ENCODE measurements at places on chromosomes 6 and 20.

- no peak for DNase-seq
These were observed 596.2 kb downstream of the KIF16B start for GRCh38 chr20:15977026-15977425.

- DNase-seq, result no peak
These were observed 1159.4 kb upstream of the ADGRB3 start for GRCh38 chr6:67475700-67476099.

GRCh38 chr6:98832284-98833056, 1.9 kb upstream of the POU3F2 start:
- peak; percentile 87 for DNase-seq

DNA sequence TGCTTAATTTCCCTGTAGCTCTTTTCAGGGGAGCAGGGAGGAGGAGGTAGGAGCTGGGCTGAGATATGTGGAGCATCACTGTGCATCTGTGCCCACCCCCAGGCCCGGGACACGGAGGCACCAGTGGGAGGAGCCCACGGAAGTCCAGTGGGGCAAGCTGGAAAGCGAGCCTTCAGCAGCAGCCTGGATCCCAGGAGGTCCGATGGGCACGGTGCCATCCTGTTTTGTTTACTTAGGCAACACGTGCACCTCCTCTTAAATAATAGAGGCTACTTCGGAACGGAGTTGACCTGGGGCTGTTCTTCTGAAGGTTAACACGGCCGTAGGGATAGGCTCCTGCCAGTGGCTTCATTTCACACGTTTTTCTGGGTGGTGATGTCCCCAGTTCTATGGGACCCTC, 51.6 kb downstream of the CDH4 start:
- no peak for DNase-seq

GRCh38 chr6:144653885-144654505, 368.9 kb downstream of the UTRN start:
- no peak for DNase-seq

GRCh38 chr6:77425671-77426070, 37.6 kb downstream of the HTR1B start:
- DNase-seq, result no peak

GRCh38 chr20:35200267-35200666, 26.2 kb upstream of the MMP24 start:
- DNase-seq, result no peak

- DNase-seq, result no peak
These were observed 32.8 kb downstream of the TBC1D7 start for GRCh38 chr6:13295576-13295975.

DNA sequence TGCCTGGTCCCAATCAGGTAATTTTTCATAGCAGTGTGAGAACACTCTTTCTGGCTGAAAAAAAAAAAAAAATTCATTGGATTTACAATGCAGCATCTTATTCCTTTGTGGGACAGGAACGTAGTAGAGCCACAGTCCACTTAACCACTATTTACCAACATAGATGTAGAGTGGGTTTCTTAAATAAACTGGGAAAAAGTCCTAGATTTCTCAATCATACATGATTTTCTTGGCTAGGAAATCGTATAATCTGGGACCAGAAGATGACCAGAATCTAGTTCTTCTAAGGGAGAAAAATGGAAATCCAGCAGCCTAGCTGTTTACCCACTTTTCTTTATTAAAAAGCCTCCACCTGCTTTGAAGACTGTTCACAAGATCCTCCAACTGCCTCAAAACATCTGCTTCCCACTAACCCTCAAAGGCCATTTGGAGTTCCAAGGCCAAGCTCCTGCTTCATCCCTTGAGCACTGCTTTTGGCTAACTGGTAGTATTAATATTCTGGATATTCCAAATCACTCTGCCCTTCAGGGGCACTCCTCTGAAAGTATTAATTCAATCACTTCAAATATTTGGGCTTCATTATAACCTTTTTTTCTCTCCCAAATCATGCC, 70.4 kb downstream of the FYN start:
- DNase-seq, result no peak

GRCh38 chr6:89281779-89282246, 33.3 kb downstream of the GABRR2 start:
- no peak for DNase-seq

DNA sequence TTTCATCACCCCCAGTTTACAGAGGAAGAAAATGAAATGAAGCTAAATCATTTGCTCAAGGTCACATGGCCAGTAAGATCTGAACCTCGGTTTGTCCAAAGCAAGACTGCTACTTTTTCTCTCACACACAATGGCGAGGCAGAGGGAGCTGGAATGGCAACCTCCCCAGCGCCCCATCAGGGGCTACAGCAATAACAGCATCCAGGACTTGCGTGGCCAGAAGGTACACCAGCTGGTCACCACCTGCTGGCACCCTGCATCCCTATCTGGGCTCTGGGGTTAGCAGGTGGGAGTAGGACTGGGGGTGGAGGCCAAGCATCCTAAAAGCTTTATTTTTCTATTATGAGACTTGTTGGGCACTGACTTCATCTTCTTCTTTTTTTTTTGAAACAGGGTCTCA, 41.3 kb downstream of the TTI1 start:
- no peak for DNase-seq

DNA sequence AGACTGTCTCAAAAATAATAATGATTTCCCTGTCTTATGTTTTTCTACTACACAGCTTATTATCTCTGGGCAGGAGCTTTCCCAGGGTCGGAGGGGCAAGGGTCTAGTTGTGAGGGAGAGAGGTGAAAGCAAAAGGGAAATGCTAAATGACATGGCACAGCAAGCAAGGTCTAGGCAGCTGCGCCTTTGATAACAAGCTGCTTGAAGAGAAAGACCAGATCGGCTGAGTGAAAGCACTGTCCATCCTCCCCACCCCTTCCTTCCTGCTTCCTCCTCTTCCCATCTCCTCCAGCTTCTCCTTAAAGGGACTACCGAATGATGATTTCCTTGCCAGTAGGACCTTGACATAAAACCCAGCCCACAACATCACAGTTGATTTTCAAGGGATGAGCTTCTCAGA, 158.1 kb upstream of the AKAP12 start:
- no peak for DNase-seq

GRCh38 chr6:14772188-14772587, 473.7 kb upstream of the JARID2 start:
- DNase-seq, result no peak

DNA sequence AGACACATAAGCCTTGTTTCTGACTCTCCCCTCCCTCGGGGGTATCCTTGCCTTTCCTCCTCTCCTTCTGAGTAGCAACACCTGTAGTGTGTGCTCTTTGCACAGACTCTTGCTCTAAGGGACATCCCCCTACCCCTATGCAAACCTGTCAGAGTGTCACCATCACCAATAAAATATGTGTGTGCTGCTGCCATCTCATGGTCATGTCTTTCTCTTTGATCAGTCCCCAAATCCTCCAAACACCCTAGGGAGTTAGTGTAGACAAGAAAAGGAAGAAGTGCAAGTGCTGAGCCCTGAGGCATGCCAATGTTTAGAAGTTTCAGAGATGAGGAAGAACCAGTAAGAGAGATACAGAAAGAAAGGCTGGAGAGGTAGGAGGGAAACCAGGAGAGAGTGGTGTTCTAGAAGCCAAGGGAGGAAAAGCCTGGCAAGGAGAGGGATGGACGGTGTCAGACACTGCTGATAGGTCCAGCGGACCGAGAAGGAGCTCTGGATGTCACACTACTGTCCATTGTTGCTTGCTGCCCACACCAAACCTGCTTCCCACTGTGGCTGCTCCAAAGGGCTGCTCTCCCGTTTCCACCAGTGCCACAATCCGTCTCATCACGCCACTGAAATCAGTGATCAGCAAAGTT, 16.4 kb downstream of the TRMT6 start:
- DNase-seq, result no peak

DNA sequence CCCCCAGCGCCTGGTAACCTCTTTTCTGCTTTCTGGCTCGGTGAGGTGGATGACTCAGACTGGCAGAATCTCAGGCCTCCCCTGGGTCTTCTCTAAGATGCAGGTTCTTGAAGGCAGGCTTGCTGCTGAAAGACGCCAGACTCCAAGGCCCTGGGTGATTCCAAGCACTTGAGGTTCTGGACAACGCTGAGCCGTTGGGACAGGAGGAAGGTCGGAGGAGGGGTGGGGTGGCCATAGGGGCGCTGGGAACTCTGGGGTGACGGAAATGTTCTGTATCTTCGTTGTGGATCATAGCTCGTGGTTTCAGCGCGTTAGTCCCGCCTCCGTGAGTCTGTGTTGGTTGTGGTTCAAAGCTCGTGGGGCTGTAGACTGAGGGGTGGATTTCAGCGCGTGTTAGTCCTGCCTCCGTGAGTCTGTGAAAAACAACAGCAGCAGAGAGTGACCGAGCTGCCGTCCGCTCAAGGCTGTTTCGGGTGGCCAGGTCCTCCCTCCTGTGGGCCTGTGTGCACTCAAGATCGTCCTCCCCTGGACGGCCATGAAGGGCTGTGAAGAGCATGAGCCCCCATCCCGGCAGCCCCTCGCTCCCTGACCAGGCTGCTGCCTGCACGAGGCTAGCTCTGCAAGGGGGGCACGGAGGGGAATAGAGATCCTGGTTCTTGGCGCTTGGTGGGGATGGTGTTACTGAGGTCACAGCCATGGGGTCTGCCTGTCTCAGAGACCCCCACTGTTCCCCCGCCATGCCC, 7.7 kb downstream of the NTSR1 start:
- no peak for DNase-seq

DNA sequence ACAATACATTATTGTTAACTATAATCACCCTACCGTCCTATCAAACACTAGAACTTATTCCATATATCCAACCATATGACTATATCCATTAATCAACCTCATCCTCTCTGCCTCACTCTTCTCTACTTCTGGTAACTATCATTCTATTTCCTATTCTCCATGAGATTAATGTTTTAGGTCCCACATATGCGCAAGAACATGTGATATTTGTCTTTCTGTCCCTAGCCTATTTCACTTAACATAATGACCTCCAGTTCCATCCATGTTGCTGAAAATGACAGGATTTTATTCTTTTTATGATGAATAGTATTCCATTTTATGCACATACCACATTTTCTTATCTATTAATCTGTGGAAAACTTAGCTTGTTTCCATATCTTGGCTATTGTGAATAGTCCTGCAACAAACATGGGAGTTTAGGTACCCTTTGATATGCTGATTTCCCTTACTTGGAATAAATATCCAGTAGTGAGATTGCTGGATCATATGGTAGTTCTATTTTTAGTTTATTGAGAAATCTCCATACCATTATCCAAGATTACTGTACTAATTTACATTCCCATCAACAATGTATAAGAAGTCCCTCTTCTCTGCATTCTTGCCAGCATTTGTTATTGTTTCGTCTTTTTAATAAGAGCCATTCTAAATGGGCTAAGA, 289.4 kb upstream of the GJE1 start:
- no peak for DNase-seq

DNA sequence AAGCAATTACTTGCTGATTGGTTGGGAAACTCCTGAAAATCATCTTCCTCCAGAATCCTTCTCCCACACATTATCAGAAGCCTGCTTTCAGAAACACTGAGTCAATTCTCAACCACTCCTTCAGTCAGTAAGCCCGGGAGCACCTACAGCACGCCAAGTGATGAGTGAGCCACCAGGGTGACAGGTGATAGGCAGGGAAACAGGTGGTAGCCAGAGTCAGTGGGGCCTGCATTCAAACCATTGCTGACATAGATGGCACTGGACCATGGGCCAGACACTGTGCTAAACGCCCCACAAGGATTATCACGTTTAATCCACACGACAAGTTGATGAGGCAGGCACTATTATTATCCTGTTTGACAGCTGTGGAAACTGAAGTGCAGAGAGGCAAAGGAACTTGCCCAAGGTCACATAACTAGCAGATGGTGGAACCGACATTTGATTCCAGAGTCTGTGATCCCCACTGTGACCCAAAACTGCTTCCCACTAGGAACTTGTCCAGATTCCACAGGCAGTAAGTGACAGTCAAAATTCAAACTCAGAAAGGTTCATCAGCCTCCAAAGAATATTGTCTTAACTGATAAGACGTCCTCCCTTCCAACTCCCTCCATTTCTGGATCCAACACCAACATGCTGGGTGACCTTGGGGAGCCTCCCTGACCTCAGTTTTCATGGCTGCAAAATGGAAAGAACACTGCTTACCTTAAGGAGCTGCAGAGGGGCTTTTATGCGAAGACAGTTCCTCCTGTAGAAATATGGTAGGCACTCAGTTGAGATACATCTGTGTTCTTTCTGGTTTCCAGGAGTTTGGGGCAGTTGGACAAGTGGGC, 23.9 kb upstream of the TOP1 start:
- no peak for DNase-seq

DNA sequence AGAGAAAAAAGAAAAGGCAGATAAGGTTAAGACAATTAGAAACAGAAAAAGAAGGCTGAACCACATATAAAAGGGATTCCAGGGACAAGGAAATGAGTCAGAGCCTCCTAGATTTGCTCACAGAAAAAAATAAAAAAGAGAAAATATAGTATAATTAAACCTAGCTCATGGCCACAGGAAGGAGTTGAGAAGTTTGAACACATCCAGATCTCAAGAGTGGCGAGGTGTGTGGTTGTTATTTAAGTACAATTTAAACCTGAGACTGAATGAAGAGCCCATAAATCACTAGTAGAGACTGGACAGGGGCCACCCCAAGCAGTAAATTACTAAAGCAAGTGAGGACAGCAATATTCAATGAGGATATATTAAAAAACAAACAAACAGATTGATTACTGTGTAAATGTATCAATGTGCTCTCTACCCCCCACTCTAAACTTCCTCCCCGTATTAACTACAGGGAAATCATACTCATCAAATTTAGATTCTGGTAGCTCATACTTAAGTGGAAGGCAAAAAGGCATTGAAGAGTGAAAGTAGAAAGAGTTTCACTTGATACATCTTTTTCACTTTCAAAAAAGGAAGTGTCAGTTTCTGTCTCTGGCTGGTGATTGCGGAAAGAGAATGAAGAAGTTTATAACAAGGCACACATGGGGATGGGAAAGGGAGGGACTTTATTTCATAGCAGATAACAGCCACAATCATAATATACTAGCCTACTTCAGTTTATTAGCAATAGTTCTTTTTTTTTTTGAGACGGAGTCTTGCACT, 49.3 kb upstream of the SCAF8 start:
- peak; percentile 22 for DNase-seq

- DNase-seq, result no peak
These were observed 209.0 kb downstream of the SYNE1 start for GRCh38 chr6:152428126-152428525.

DNA sequence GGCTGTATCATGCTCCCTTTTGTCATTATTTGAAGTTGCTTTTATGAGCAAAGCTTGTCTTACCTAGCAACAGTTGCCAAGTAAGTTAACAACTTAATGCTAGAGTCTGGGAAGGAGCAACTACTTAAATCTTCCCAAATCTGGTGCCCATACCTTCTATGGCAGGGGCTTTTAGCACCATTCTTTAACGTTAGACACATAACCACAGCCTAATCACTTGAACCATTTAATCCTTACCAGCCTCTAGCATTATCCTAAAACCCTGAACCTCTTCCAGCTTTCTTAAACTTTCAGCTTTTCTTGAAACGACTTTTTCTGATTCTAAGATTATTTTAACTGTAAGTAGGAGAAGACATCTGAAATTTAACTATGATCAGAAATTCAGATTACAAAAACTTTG, at the start of gene C6orf163:
Gene C6orf163, plus strand, starts transcription at position 83 of the 400 bp plus-strand sequence. Its CDS starts 287 bp downstream, at position 370.
- no peak for DNase-seq

GRCh38 chr6:105744815-105745214, 341.3 kb upstream of the PRDM1 start:
- no peak for DNase-seq

- DNase-seq, result no peak
These were observed 890.0 kb upstream of the CITED2 start for GRCh38 chr6:140264431-140264830.
